Urothelium cell line (cell line): ENCODE measurements at places on chromosomes 7 and 10.
A peak's percentile ranks its signal among the peaks of the same experiment; 100 is the strongest.

DNA sequence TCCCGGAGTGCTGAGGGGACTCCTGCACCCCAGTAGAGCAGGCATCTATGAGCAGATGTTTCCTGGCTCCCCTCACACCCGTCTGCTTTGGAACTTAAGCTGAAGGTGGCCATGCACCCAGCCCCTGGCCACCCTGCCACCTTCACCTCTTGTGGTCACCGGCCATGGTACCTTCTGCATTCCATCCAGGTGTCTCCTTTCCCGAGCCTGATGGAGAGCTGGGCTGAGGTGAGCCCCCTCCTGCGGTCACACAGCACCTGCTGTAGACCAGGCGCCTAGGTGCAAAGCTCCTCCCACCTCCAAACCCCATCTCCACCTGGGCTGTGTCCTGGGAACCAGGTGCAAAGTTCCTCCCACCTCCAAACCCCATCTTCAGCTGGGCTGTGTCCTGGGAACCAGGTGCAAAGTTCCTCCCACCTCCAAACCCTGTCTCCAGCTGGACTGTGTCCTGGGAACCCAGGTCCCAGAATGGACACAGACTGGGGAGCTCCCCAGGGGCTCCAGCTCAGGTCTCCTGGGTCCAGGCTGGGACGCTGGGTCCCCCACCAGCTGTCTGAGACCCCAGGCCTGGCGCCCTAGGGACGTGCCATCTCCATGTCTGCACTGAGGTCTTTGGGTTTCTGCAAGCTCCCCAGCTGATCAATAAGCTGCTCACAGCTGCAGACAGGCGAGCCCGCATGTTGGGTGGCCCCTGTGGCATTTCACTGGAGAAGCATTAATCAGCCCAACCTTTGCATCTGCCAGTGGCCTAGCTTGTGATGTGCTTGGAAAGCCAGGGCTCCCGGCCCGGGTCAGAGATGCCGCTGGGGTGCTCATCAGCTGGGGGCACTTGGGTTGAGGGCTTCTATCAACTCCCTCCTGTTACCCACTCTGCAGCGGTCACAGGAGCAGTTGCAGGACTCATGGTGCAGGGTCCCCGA lies 61.2 kb upstream of the INPP5A start:
- DNase-seq, result no peak

DNA sequence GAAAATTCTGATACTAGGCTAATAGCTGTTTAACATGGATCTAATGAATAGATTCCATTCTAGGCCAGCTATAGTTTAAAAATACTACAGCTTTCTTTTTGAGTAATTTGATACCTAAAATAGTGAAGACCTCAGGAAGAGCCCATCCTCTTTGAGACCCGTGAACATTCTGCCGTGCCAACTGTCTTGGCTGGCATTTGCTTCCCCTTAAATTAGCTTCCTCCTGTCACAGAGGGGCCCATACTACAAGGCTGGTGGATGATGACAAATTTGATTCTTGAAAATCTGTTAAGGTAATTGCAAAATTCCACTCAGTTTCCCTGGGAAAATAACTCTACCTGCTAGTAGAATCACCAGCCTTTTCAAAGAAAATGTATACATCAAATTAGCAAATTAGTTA lies 385.0 kb downstream of the DPP6 start:
- no peak for DNase-seq

DNA sequence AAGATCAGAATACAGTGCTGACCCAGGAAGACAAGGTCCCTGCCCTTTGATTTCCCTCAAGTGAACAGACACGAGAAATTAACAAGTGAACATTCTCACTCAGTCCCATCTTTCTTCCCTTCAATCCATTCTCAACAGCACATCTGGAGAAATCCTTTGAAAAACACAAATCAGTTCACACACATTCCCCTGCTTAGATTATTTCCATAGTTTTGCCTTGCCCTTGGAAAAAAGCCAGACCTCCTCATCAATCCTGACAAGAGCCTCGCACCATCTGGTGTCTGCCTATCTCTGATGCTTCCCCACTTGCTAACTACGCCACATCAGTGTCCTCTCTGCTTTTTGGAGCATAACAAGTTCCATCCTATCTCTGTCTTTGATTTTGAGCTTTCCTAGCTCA lies 94.4 kb upstream of the KIAA1217 start:
- no peak for DNase-seq

DNA sequence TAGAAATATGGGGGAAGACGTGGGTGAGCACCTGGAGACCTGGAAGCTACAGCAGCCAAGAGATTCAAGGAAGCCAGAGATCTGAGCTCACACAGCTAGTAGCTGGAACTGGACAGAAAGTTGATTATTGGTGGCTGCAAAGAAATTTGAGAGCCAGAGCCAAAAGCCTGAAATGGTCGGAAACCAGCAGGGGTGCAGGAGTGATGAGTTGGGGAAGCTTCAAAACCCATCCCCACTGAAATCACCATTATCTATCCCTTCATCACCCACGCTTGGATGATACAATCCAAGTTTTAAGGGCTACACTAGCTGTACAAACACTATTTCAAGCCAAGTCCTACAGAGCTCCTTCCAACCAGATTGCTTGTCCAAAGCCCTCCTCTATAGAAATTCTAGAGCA lies 296.1 kb upstream of the NEBL start:
- DNase-seq, result no peak

- DNase-seq, result no peak
Observed at GRCh38 chr10:132097609-132098377, 32.0 kb downstream of the JAKMIP3 start.

- DNase-seq, result no peak
Observed at GRCh38 chr10:117661316-117661715, 118.8 kb downstream of the EMX2 start.

- DNase-seq, result no peak
Observed at GRCh38 chr10:49283491-49283890, 15.5 kb upstream of the C10orf71 start.

DNA sequence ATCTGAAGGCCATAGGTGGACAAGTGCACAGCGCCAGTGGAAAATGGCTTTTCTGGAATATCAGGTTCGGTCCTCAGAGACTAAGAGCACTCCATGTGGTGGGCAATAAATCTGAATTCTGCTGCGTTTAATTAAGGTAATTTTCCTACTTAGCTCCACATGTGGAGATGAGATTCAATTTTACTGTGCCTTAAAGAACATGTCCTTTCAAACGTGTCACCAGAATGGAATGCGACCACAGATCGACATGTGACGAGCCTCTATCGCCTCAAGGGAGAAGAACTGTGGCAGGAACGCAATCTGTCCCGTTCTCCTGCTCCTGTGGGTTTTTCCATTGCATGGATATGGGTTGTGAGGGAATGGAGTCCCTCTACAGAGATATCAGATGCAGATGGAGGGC lies 205.3 kb upstream of the ZNF32 start:
- peak; percentile 79 for DNase-seq

GRCh38 chr10:123150986-123151736 lies 3.0 kb upstream of the BUB3 start:
- DNase-seq, result no peak

- peak; percentile 13 for DNase-seq
Observed at GRCh38 chr7:132472463-132473120, 103.7 kb downstream of the PLXNA4 start.

- no peak for DNase-seq
Observed at GRCh38 chr10:74752371-74753040, 73.9 kb upstream of the KAT6B start.

DNA sequence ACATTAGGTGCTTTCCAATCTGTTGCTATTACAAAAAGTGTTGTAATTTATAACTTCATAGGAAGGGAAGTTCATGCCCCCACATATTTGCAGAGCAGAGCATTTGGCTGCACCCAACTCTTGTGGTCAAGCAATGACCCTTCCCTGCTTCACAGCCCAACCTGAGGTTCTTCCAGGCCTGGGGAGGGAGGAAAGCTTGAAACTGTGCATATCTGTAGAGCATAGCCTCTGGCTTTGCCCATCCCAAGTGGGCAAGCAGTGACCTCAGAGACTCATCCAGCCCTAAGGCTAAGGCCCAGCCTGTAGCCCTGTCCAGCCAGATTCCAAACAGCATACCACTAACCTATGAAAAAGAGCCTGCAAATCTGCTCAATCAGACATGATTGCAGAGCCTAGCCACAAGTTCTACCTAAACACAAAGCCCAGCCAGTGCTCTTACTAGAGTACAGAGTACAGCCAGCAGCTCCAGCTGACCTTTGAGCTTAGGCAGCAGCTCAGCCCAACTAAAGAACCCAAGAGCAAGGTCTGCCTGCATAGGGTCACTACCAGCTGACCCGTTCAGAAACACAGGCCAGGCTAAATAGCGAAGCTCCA lies 14.4 kb upstream of the GSTK1 start:
- no peak for DNase-seq

DNA sequence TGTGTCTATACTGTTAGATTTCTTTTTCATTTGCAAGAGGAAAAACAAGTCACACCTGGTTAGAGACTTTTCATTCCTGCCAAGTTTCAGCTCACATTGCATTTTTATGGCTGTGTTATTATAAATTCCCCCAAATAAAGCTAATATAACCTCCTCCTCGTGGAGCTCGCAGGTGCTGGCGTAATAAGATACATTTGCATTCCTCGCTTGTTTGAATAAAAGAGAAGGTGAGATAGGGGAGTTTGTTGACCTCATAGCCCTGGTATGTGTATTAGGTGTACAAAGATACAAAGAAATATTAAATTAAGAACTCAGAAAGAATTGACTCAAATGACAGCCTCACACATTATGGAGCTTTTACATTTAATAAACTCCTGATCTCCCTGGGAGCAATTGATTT lies 257.7 kb upstream of the SP8 start:
- no peak for DNase-seq

- DNase-seq, result no peak
Observed at GRCh38 chr7:128067983-128068382, 36.7 kb upstream of the LRRC4 start.

DNA sequence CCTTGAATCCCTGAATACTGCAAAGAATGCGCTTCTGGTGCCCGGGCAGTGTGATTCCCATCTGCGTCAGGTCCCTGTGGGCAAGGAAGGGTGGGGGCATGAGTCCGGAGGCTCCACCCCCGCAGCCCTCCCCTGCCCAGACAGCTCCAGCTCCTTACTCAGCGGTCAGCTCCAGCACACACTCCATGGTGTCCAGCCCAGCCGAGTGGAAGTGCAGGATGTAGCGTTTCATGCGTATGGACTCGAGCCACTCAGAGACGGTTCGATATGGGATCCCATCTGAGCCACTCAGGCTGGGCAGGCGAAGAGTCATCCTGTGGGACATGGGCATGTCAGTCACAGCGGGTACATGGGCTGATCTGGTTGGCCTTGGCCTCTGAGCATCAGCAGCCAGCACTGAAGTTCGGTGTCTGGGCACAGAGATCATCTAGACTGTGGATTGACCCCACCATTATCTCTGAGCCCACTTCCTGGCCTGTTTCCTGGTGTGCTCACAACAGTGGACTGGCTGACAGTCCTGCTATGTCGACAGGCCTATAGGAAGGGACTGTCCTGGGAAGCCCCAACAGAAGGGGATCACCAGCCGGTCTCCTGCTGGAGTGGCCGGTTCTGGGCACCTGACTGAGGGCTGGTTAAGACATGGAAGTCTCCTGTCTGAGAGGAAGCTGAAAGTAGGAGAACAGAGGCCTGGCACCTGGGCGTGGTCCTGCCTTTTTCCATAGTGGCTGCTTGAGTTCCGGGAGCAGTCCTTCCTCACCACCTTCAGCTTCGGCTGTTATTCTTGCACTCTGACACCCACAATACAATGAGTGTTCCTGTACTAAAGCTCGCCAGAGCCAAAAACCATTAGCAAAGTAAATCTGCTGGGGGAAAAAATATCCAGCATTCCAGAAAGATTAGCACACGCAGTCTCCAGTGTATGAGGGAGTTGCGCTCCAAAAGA lies 10.6 kb downstream of the ZYX start:
- no peak for DNase-seq

DNA sequence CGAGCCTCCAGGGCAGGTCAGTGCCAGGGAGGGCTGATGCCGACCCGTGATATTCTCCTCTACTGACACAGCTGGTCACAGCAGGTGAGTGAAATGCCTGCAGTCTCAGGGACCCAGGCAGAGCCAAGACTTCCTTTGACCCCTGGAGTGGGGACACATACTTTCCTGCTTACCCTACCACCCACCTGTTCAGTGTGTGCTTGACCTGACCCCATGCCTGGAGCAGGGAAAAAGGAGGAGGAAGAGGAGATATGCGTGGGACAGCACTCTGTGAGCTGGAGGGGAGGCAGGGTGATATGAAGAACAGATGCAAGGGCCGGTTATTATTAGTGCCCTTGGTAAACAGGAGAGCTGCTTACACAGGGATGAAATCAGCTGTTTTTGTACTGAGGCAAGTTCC lies 40.8 kb upstream of the WIPF3 start:
- DNase-seq, result no peak

GRCh38 chr7:102864958-102865357 lies 47.8 kb upstream of the LRRC17 start:
- no peak for DNase-seq

GRCh38 chr7:66539264-66539623 lies 89.4 kb upstream of the KCTD7 start:
- DNase-seq, result no peak

DNA sequence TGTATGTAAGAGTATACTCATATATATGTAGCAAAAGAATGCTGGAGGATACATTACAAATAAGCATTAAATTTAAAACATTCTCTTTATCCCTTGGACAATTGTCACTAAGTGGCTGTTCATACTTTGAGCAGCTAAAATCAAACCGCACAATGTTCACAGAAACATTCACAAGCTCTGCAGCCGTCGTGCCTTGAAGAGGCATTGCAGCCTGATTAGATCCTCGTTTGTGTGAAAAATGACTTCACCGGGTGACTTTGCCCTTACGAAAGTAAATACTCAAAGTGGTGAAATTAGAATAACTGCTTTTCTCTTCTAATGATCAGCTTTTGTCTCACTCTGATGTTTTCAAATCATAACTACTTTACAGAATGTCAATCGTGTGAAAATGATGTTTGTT lies 319.0 kb downstream of the GFRA1 start:
- DNase-seq, result no peak

DNA sequence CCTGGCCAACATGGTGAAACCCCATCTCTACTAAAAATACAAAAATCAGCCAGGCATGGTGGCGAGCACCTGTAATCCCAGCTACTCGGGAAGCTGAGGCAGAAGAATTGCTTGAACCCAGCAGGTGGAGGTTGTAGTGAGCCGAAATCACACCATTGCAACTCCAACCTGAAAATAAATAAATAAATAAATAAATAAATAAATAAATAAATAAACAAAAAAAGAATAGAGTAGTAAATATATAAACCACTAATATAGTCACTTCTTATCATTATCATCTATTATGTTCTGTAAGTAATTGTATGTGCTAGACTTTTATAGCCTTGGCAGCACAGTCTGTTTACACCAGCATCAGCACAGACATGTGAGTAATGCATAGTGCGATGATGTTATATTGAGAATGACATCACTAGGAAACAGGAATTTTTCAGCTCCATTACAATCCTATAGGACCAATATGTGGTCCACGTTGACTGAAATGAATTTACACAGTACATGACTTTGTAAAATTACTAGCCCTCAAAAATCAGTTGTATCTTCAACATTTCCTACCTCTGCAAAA lies 385.4 kb upstream of the ANKRD30A start:
- DNase-seq, result no peak
